ENCODE measurements at places on chromosomes 2 and 18.

GRCh38 chr2:41927581-41928264 lies 120.1 kb upstream of the PKDCC start:
- no peaks in the 10 kb centered on the region for H3K4me1 ChIP-seq
- DNase-seq, result no peak
- H3K4me3 ChIP-seq, result no peak overlapping the region
- no peaks in the 10 kb centered on the region for H3K36me3 ChIP-seq
- H3K27ac ChIP-seq, result no peak overlapping the region

DNA sequence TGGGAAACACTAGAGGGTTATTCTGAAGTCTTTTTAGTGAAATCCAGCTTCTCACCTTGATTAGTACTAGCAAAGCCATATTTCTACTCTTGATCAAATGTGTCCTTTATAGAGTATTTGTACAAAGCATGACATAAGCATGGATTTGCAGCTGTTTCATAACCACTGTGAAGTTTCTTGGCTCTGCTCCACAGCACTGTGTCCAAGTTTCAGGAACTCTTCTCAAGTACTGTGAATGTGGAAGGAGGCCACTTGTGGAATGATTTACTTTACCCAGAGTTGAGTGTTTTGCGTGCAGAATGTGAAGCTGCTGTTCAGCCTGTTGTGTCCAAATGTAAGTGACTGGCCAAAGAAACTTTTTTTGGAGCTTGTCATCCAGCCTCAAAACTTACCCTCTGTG lies 16.2 kb upstream of the MAPRE2 start:
- no peak for DNase-seq
- H3K27me3 ChIP-seq, result no peaks in the 10 kb centered on the region
- no peaks in the 10 kb centered on the region for H3K36me3 ChIP-seq
- H3K4me3 ChIP-seq, result no peak overlapping the region

DNA sequence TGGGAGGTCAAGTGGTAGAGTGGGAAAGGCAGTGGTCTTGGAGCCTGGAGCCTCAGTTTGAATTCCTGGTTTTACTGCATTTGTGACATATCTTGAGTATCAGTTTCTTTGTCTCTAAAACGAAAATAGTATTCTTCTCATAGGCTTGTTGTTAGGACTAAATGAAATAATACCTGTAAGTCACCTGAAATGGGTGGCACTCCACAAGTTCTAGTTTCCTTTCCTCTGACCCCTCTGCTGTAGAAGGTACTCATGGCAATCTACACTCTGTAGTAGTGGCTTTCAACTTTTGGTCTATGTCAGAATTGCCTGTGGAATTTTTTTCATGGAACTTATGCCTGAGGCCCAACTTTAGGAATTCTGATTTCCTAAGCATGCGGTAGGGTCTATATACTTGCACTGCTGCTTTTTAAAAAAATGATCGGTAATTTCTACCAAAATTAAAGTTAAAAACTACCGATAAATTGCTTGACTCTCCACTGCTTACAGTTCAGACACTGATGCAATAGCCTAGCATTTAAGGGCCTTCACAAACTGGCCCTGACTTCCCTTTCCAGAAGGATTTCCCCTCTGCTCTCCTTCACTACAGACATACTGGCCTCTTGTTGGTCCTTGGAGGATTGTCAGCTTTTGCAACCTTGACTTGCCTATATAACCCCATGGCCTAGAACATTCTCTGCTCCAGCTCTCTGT lies 47.2 kb downstream of the PLEK start:
- H3K27ac ChIP-seq, result peak overlapping the region; percentile 42
- no peak for DNase-seq
- H3K4me3 ChIP-seq, result no peak overlapping the region
- no peaks in the 10 kb centered on the region for H3K27me3 ChIP-seq
- H3K36me3 ChIP-seq, result no peaks in the 10 kb centered on the region

- no peak overlapping the region for H3K27ac ChIP-seq
- no peaks in the 10 kb centered on the region for H3K36me3 ChIP-seq
- no peak for DNase-seq
- H3K4me3 ChIP-seq, result no peak overlapping the region
- H3K27me3 ChIP-seq, result no peaks in the 10 kb centered on the region
- no peaks in the 10 kb centered on the region for H3K4me1 ChIP-seq
Measured at GRCh38 chr2:59677158-59677557, 876.3 kb downstream of the BCL11A start.

GRCh38 chr2:61167579-61167978 lies 5.6 kb downstream of the C2orf74 start:
- DNase-seq, result no peak
- H3K36me3 ChIP-seq, result peaks cover 22% of the 10 kb centered on the region
- no peaks in the 10 kb centered on the region for H3K4me1 ChIP-seq
- H3K27ac ChIP-seq, result no peak overlapping the region
- no peak overlapping the region for H3K4me3 ChIP-seq

- no peak overlapping the region for H3K27ac ChIP-seq
- DNase-seq, result no peak
- no peak overlapping the region for H3K4me3 ChIP-seq
- H3K36me3 ChIP-seq, result no peaks in the 10 kb centered on the region
- H3K4me1 ChIP-seq, result no peaks in the 10 kb centered on the region
Measured at GRCh38 chr2:188659656-188660406, 314.3 kb upstream of the COL3A1 start.

DNA sequence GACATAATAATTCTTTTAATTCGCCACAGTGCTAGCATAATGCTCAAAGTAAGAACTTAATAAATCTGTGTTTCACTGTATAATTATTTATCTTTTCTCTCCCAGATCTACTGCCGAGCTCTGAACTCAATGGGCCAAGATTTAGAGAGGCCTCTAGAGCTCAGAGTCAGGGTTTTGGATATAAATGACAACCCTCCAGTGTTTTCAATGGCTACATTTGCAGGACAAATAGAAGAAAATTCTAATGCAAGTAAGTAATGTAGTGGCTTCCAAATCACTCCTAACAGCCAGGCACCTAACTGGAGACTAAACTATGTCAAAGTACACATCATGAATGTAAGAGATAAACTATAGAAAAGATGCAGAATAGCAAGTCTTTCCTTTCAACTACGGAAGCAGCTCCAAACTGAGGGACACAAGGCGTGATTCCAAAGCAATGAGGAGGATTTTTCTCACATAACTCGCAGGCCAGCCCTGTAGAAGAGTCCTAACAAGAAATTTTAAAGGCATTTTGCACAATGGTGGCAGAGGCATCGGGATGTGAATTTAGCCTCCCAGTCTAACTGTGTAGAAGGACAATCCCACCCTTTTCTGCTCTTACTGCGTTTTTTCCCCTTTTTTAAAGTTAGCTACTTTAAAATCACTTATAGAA lies 12.0 kb downstream of the DSG1 start:
- no peaks in the 10 kb centered on the region for H3K4me1 ChIP-seq
- H3K27me3 ChIP-seq, result no peaks in the 10 kb centered on the region
- DNase-seq, result no peak
- H3K4me3 ChIP-seq, result no peak overlapping the region
- no peak overlapping the region for H3K27ac ChIP-seq

- DNase-seq, result no peak
- no peak overlapping the region for H3K4me3 ChIP-seq
- H3K4me1 ChIP-seq, result no peaks in the 10 kb centered on the region
- no peaks in the 10 kb centered on the region for H3K36me3 ChIP-seq
- no peak overlapping the region for H3K27ac ChIP-seq
- no peaks in the 10 kb centered on the region for H3K27me3 ChIP-seq
Measured at GRCh38 chr2:206456078-206456754, 12.9 kb downstream of the ADAM23 start.

DNA sequence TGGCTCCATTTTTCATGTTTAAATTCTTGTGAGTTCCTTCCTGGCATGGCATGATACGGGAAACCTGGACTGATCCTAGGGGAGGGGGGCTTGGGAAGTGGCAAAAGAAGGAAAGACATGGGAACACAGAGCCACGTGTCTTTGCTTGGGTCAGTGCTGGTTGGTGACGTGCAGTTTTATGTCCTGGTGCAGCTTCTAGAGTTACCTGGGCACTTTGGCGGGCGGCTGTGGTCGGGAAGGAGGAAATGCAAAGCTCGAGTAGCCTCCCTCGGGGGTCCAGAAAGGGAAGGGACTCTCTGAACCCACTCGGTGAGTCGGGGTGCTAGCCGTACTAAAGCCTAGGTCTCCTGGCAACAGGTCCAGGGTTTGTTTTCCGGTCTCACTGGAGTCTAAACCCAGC lies 94.6 kb downstream of the APOB start:
- H3K4me3 ChIP-seq, result no peak overlapping the region
- no peak overlapping the region for H3K27ac ChIP-seq
- H3K36me3 ChIP-seq, result no peaks in the 10 kb centered on the region
- no peaks in the 10 kb centered on the region for H3K27me3 ChIP-seq

All from T-cell (primary cell).